ENCODE measurements at places on chromosomes 7 and 10. TPM values are rescaled to one million over a fixed set of nuclear protein-coding genes. Genes with fewer than 3 reads are reported as not detected.

ANXA8L1 gene
- total RNA-seq, result 65.7 TPM

FAM170B gene
- not detected for total RNA-seq

TRPV5 gene
- total RNA-seq, result not detected

IRF5 gene
- 32.0 TPM for total RNA-seq

TIMM23 gene
- total RNA-seq, result 56.5 TPM

FFAR4 gene
- 0.13 TPM for total RNA-seq

INMT gene
- 31.4 TPM for total RNA-seq

ETV1 gene
- 8.5 TPM for total RNA-seq

ITPRID1 gene
- total RNA-seq, result not detected

TMEM270 gene
- not detected for total RNA-seq

CDHR3 gene
- 6.0 TPM for total RNA-seq

AQP1 gene
- 373 TPM for total RNA-seq

NOS3 gene
- 50.7 TPM for total RNA-seq

EPHB4 gene
- 58.4 TPM for total RNA-seq

ACSL5 gene
- 117 TPM for total RNA-seq

MRC1 gene
- total RNA-seq, result 13.1 TPM

FANK1 gene
- 6.3 TPM for total RNA-seq

ZNF853 gene
- 9.4 TPM for total RNA-seq

HOXA4 gene
- 9.4 TPM for total RNA-seq

MRPS33 gene
- 63.8 TPM for total RNA-seq

TRIM56 gene
- total RNA-seq, result 57.3 TPM

MTG1 gene
- total RNA-seq, result 66.2 TPM

ABCB4 gene
- total RNA-seq, result 4.0 TPM

NPTX2 gene
- 12.5 TPM for total RNA-seq

OR6V1 gene
- total RNA-seq, result not detected

LIPN gene
- not detected for total RNA-seq

ENTPD1 gene
- 74.1 TPM for total RNA-seq

FEZF1 gene
- not detected for total RNA-seq

KMT2E gene
- 120 TPM for total RNA-seq

All from ureter (tissue), 1 donor.